Colonic mucosa (tissue), 4 donors: ENCODE measurements at places on chromosomes 6 and 20.

DNA sequence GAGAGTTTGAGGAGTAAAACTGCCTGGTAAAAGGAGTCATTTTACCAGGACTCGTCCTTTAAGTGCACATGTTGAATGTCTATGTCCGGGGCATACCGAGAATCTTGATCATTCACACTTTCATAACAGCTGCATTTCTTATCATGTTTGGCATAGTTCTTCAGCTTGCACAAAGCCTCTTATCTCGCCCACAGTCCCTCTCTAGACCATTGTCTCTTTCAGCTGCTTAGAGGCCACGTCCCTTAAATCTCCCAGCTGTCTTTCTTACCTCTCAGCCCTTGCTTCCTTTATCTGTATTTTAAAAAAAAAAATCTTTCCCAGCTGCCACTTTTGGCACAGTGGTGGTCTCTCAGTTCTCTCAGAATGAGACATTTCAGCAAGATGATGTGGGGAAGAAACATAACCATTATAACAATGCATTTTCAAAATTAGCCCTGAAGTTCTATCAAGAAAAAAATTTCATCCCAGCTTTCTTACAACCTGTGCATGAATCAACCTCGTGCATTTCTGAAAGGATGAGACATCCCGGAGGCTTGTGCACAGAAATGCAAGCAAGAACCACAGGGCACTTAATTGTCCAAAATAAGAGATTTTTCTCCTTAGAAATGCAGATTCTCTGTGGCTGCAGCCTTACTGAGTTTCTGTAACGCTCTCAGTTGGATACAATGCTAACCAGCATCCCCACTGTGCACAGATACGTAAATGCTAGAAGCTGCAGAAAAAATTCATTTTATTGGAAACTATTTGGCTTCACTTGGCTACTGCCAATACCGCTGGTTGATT, 24.2 kb downstream of the RBM24 start:
- H3K4me1 ChIP-seq, result no peaks in the 10 kb centered on the region
- no peaks in the 10 kb centered on the region for H3K36me3 ChIP-seq
- H3K27ac ChIP-seq, result no peak overlapping the region
- H3K4me3 ChIP-seq, result no peak overlapping the region

DNA sequence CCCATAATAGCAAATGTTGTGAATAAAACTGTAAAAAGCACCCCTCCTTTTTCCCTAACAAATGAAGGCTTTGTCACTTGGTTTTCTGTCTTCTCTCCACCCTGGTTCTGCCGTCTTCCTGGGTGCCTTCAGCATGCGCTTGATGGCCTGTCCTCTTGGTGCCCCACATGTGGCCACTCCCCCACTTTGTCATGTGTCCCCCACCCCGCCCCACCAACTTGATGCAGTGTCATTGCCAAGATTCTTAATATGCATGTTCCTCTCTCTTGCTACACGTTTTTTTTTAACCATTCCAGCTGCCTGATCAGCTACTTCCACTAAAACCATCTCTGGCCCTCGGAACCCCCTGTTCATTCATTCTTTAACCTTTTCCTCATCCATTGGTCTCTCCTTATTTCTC, 340.3 kb downstream of the QKI start:
- no peak for DNase-seq
- no peaks in the 10 kb centered on the region for H3K27me3 ChIP-seq
- H3K4me1 ChIP-seq, result no peaks in the 10 kb centered on the region
- no peak overlapping the region for H3K4me3 ChIP-seq
- no peaks in the 10 kb centered on the region for H3K36me3 ChIP-seq

- H3K27ac ChIP-seq, result no peak overlapping the region
- H3K4me1 ChIP-seq, result no peaks in the 10 kb centered on the region
- H3K27me3 ChIP-seq, result no peaks in the 10 kb centered on the region
- H3K36me3 ChIP-seq, result no peaks in the 10 kb centered on the region
- no peak overlapping the region for H3K4me3 ChIP-seq
These were observed 137.2 kb upstream of the SAMD5 start for GRCh38 chr6:147371325-147371724.

- no peaks in the 10 kb centered on the region for H3K4me1 ChIP-seq
- no peak overlapping the region for H3K4me3 ChIP-seq
These were observed 34.7 kb downstream of the KAT14 start for GRCh38 chr20:18172379-18172778.

GRCh38 chr6:158323561-158323958, 11.3 kb downstream of the TULP4 start:
- H3K4me3 ChIP-seq, result no peak overlapping the region
- no peaks in the 10 kb centered on the region for H3K4me1 ChIP-seq
- no peaks in the 10 kb centered on the region for H3K27me3 ChIP-seq
- no peak for DNase-seq
- no peaks in the 10 kb centered on the region for H3K36me3 ChIP-seq
- H3K27ac ChIP-seq, result no peak overlapping the region

DNA sequence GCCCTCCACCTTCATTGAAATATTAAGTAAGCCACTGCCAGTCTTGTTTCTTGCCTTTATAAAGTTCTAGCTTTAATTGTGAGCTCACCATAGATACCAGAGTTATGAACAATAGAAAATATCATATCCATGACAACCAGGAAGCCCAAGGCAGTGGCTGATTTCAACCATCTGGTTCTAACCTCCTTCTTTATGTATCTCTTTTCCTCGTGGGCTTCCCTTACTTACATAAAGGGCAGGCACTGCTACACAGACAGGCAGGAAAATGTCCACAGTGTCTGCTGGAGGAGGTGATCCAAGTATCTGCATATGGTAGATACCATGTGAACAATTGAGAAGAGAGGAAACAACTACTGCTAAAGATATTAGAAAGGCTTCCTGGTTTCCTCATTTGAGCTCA, 65.2 kb upstream of the PRND start:
- no peak for DNase-seq
- no peak overlapping the region for H3K4me3 ChIP-seq
- no peaks in the 10 kb centered on the region for H3K27me3 ChIP-seq
- no peak overlapping the region for H3K27ac ChIP-seq
- H3K4me1 ChIP-seq, result no peaks in the 10 kb centered on the region
- H3K36me3 ChIP-seq, result no peaks in the 10 kb centered on the region

- DNase-seq, result no peak
- no peaks in the 10 kb centered on the region for H3K27me3 ChIP-seq
- H3K4me1 ChIP-seq, result no peaks in the 10 kb centered on the region
- no peak overlapping the region for H3K27ac ChIP-seq
- H3K36me3 ChIP-seq, result no peaks in the 10 kb centered on the region
These were observed 119.6 kb upstream of the NUP153 start for GRCh38 chr6:17826301-17826700.
